ENCODE measurements at places on chromosomes 1 and 21.

DNA sequence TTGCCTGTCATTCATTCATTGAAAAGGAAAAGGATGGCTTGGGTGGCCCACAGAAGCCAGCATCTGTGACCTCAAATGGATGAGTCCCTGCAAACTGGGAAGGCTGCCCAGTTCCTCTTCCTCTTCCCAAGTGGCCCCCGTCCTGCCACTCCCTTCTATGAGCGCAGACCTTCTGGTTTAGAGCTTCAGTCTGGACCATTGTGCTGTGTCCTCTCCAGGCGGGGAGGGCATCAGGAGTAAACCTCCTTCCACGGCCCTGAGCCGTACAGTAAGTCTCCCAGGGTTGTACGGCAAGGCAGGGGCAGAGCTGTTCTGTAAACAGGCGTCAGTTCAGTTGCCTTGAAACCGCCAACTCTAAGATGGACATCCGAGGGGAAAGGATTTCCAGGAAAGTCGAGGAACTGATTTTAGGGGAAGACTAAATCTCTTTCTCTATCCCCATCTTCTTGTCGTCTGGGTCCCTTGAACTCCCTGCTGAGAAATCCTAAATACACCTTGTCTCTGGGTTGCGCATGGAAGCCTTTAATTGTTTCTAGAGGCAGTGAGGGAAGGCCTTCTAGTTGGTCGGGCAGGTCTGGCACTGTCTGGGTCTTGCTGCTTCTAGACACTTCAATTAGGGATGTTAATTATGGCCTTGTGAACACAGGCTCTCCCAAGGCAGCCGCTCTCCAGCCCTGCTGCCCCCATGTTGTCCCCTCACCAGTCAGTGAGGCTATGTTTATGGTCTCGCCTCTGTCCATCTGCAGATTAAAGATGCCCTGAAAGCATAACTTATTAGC is 22.1 kb downstream of the SOX13 start:
- no peak for DNase-seq

GRCh38 chr21:39531840-39532239 is 80.1 kb downstream of the SH3BGR start:
- DNase-seq, result no peak

- DNase-seq, result no peak
Observed at GRCh38 chr1:232223183-232223708, 406.7 kb downstream of the SIPA1L2 start.

DNA sequence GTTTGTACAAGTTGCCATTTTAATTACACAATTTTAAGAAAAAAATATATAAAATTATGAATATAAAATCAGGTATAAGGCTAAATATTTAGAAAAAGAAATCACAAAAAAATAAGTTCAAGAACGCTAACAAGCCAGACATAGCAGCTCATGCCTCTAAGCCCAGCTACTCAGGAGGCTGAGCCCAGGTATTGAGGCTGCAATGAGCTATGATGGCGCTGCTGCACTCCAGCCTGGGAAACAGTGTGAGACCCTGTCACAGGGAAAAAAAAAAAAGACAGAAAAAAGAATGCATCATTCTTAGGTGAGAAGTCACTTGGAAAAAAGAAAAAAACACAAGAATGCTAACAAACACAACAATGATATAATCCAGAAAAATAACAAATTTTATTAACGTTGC is 112.3 kb upstream of the PRDX6 start:
- no peak for DNase-seq

- no peak for DNase-seq
Observed at GRCh38 chr1:89844860-89845259, 24.0 kb downstream of the LRRC8D start.

DNA sequence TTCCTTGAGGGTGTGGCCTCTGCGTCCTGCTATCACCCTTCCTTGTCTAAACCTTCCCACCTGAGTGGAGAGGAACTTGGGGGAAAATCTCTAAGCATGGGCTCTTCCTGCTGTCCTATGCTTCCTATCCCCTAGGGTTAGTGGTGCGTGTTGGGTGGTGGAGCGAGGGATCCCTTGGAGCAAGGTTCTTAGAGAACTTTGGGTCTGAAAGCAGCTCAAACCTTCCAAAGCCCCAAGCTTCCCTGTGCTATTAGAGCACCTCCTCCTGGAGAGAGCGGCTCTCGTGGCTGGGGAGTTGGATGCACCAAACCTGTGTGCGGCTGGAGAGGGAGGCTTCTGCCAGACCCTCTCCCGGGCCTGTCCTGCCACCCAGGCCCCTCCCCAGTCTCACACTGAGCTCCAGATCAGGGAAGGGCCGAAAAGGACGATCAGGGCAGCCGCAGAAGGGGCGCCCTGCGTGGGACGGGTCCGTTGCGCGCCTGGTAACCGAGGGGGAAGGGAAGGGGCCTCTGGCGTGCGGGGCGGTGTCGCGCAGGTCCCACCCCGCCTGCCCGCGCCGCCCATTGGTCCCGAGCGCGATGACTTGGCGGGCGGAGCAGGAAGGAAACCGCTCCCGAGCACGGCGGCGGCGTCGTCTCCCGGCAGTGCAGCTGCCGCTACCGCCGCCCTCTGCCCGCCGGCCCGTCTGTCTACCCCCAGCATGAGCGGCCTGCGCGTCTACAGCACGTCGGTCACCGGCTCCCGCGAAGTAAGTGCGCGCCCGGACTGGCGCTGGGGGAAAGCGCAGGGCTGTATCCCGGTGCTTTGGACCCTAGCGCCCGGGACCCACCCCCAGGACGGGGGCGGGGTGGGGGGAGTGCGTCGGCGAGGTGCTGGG is at the start of gene SH3BGRL3:
Gene SH3BGRL3, plus strand, starts transcription at position 631 of the 877 bp plus-strand sequence. Its CDS starts 70 bp downstream, at position 701.
- peak; percentile 86 for DNase-seq

DNA sequence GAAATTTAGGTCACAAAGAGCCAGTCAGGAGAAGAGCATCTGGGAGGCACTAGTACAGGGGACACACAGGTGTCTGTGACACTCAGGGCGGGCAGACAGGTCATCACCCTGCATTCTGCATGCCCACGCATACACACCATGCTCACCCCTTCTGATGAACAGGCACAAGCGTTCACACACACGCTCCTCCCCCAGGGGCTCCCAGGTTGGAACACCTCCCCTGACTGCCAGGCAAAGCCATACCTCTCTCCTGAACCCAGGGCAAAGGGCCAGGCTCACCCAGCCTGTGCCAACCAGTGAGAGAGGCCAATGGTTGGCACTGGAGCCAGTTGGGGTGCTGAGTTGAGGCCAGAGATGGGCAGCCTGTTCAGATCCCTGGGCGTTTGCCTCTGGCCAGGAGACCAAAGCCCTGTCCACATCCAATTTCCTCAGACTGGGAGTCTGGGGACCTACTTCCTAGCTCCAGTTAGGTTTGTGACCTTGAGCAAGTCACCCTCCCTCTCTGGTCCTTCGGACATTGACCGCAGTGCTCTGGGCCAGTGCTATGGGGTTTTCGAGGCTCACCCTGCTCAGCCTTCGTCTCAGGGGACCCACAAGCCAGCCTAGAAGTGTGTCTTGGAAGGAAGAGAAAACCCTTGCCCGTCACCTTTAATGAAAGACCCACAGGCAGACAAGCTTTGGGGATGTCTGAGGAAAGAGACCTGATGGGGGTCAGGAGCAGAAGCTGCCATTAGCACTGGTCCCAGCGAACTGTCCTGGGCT is 5.8 kb upstream of the LAD1 start:
- no peak for DNase-seq

DNA sequence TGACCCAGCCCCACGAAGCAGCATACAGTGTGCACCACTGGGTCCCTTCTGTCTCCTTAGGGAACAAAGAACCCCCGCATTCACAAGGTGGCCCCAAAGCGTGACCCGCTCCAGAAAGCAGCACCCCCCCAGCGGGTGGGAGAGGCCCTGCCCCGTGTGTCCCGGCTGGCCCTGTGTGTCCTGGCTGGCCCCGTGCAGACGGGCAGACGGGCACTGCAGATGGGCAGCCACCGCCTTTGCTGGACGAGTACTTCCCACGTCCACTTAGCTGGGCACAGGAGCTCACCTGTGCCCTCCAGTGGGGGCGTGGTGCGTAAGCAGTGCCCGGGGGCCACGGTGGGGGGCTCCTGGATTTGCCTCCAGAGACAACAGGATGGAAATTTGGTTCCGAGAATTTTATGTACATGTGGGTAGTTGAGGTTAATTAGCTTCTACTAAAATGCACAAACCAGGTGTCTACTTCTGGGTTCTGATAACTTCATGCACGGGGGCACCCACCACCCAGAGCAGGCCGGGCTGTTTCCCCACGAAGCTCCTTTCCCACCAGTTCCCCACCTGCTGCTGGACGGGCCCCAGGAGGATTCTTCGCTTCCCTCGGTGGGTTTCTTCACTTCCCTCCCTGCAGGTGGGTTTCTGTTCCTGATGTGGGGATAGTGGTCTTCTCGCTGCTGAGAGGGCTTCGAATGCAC is 33.2 kb upstream of the SLC19A1 start:
- DNase-seq, result no peak

- peak; percentile 78 for DNase-seq
Observed at GRCh38 chr1:111222308-111223125, 5.0 kb upstream of the CHI3L2 start.

DNA sequence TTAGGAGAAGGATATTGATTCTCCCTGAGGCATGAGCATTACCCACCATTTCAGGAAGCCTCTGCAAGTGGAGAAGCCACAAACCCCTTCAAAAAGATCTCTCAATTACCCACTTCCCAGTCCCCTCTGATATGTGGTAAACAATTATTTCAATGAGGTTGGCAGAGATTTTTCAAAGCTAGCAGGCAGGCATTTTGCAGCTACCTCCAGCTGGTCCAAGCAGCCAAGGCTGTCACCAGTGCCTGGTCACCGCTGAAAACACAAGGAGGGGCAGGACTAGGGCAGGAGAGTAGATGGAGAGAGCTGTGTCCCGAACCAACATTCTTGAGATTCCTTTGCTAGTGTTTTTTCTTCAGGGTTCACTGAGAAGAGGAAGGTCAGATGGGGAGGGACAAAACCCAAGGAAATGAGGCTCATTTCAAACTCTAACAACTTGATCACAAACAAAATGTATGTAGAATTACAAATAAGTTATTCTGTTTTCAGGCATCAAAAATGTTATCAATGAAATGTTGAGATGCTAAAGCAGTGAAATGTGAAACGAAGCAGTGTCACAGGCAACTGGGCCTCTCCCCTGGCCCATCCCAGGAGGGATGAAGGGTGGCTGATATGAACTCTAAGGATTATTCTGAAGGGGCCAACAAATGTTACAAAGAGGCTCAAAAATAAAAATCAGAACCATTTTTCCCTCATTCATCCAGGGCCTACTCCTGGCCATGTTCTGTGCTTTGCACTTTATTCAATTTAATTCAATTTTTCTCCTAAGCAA is 22.3 kb downstream of the APP start:
- DNase-seq, result no peak

DNA sequence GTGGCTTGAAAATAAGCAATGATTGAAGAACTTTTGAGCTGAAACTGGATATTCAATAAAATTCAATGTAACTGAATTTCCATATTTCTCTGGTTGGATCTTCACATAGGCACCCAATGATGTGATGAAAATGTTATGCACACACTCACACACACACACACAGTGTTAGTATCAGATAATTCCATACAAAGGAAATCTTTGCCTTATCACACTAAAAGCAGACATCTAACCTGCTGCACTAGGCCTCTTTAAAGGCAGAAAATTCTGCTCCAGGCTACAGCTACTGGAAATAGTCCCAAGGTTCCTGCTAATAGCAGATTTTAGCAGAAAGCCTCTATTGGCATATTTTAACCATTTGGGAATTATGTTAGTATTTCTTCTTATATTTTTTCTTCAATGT is 309.6 kb downstream of the COL11A1 start:
- DNase-seq, result no peak

DNA sequence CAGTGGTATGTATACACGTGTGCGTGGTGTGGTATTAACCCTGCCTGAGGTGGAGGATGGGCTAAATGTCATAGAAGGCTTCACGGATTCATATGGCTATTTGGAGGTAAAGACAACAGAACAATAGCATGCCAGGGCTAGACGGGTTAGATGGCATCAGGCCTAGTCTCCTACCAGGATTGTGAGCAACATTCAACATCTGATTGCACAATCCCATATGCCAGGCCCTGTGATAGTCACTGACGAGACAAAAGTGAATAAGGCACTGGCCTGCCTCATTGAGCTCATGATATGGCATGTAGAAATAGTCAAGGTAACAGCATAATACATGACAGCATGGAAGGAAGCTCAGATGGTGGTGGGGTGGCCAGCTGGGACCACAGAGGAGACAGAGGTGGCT is 167.1 kb upstream of the BEND5 start:
- DNase-seq, result no peak

DNA sequence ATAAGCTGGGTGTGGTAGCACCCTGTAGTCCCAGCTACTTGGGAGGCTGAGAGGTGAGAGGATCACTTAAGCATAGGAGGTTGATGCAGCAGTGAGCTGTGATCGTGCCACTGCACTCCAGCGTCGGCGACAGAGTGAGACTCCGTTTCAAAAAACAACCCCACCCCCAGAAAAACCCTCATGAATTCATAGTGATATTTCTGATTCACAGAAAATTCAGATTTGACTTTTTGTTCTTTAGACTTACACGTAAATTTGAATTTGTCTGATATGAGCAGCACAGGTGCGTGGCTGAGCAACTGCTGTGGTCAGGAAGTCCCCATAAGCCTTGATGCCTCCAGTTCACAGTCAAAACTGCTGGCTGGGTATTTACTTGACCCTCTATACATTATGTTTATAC is 10.0 kb upstream of the MORC3 start:
- no peak for DNase-seq

DNA sequence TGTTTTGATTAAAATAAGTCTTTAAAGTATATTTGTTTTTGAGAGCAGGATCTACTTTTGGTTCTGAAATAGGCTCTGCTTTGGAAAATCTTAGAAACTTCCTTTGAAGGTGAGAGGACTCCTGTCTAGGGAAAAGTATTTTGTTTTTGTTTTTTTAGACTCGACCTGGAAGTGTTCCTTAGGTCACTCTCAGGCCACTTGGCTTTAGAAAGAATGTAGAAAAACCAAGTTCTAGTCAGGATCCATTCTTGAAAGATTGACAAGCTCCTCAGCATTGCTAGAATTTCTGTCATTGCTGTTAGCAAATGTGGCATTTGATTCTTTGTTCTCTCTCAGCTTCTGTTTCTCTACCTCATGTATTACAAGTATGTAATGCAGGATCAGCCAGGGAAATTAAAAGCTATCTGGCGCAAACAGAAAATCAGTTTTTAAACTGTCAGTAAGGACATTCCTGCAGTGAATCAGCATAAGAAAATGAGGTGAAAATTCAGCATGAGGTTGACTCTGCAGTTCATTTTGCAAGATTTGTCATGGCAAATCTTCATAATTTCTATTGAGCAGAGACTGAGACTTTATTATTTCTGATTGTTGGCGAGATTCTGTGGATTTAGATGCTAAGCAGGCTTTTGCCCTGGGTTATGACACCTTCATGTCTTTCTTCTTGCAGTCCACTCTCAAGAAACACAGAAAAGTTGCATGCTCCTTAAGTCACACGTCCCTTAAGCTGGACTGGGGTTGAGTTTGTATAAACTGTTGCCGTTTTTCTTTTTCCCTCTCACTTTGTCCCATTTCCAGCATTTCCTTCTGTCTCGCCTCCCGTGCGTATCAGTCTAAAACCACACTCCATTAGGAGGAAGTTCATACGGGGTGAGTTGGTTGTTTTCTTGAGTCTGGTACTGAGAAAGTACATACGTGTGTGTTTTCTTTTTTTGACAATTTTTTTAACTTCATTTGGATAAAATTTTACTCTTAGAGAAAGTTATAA is 12.6 kb downstream of the NTPCR start:
- DNase-seq, result no peak

Data from type B pancreatic cell (in vitro differentiated cells).